ENCODE measurements at places on chromosomes 7 and 10.

GRCh38 chr7:12133865-12134264 lies 77.2 kb upstream of the TMEM106B start:
- DNase-seq = no peak

DNA sequence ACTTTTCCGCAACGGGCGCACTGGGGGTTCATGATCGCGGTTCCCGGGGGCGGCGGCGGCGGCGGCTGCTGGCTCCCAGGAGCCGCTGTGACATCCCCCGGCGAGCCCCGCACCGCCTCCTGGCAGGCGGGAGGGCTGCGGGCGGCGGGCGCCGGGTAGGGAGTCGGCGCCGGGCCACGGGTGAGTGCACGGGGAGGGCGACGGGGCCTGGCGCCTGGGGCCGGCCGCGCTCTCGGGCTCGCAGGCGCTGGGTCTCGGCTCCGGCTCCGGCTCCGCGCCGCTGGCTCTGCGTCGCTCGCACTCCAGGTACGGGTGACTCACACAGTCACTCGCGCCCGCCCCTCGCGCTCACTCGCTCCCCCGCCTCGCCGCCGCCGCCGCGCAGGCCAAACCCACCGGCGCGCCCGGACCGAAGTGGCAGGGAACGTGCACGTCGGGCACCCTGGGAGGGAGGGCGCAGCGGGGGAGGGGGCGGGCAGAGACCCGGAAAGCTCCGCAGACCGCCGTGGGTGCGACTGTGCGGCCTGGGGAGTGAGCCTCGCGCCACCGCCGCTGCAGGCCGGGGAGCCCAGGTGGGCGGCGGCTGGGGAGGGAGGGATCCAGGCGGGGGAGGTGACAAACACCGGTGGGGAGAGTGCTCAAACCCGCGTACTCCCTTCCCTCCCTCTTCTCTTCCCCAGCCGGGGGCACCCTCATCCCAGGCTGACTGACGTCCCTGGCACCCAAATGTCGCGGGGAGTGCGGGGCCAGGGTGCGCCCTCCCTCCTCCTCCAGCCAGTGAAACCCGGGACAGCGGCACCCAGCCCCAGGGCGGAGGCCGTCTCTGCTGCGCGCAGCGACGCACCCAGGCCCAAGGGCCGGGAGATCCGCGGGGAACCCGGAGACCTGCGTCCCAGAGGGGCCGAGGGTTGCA lies 276.9 kb upstream of the NEBL start:
- peak; percentile 20 for DNase-seq

- peak; percentile 76 for DNase-seq
Observed at GRCh38 chr10:3048119-3049019, 19.0 kb upstream of the PFKP start.

DNA sequence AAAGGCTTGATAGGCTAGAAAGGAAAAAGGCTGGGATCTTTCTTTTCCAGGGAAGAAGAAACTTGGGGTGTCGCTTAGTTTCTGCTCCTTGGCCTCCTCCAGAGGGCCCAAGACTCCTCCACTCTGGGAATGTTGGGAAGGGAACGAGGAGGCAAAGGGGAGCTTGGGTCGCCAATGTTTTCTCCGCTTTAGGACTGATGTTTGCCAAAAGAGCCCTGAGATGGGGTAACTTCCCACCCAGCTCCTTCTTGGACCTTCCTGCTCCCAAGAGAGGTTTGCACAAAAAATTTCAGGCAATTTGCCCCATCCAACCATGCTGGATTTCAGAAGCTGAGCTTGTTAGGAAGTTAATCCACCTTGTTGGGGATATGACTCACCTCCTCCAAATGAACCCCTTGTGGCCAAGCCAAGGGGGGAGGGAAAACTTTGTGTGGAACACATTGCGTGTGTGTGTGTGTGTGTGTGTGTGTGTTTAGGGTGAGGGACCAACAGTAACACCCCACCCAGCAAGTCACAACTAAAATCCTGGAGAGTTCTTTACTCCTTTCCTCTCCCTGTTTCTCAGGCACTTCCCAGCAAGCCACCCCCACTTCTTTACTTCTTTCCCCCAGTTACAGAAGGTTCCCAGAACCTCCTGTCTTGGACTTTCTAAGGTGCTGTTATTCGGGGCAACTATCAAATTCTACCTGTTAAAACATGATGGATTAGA lies 8.7 kb upstream of the HOXA2 start:
- no peak for DNase-seq

DNA sequence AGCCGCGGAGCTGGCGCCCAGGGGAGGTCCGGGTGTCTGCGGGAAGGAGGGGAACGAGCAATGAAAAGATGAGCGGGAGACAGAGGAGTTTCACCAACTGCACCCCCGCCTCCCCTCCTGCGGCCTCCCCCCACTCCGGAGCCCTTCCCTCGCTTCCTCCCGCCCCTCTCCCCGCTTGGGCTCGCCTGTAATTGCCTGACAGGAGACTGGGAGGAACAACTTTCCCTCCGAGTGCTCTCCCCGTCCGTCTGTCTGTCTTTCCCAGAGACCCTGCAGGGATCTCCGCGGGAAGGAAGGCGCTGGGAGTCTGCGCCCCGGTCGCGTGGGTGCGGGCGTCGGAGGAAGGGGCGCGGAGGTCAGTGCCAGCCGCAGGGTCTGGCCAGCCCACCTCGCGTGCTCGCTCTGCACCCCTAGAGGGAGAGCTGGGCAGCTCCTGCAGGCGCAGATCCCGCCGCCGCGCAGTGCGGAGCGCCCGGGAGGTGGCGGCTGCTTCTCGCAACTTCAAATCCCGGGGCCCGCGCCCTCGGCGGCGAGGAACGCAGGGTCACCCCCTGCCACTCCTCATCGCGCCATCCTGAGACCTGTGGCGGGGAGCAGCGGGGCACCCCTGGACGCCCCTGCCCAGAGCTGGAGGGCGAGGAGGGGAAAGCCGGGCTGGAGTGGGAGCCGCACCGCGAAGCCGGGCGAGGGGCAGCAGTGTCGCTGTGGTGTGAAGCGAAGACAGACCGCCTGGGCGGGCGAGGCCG lies 511 bp upstream of the NRP1 start:
- peak; percentile 96 for DNase-seq

DNA sequence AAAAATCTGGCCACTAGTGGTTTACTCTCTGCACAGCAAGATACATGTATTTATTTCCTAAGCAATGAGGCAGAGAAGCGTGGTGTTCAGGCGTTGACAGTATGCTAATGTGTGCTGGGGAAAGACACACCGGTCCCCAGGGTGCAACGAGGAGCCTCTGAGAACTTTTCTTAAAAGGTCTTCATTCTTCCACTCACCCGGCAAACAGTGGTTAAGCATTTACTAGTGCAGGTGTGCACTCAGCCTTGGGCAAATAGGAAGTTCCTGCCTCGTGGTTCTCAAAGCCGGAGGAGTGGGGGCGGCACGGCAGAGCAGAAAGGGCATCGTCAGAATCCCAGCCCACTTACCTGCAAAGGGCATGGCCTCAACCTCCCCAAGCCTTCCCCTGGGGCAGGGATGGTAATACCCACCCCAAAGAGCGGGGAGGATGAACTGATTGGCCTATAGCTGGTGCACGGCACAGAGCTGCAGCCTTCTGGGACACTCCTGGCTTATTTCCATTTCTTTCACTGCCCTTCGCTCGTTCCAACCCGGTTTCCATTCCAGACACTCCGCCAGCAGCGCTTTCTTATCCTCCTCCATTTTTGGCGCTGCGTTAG lies 184.3 kb upstream of the CTBP2 start:
- no peak for DNase-seq

DNA sequence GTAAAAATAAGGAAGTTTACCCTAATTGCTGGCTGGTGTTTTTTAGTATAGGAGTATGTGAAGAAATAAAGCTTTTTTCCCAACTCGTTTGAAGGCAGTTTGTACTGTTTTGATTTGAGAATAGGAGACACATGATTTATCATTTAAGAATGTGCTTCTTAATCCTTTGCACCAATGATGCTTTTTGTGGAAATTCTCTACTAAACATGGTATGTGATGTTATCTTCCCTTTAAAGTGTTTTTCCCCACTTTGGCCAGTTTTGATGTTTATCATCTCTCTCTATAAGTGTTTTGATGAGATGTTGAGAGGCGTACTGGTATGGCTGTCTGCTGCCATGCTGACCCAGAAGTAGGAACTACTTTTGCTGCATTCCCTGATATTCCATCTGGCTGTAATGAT lies 85.1 kb downstream of the SUGCT start:
- peak; percentile 70 for DNase-seq

- no peak for DNase-seq
Observed at GRCh38 chr7:2354939-2355704, 495 bp downstream of the EIF3B start.

DNA sequence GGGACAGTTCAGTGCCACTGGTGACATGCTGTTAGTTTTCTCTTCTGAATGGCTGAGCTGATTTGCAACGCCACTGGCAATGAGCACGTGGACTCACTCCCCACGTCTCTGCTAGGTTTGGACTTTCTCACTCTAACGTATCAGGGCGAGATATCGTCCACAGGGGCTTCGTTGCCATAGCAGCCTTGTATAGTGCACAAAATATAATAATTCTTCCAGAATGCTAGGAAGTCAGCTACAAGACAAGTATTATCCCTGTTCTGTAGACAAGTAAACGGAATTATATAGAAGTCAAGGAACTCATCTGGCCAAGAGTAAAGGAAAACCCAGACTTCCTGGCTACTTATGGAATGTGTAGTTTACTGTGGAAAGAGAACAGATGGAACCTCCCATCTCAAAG lies 226.8 kb downstream of the ARHGAP21 start:
- DNase-seq = no peak

DNA sequence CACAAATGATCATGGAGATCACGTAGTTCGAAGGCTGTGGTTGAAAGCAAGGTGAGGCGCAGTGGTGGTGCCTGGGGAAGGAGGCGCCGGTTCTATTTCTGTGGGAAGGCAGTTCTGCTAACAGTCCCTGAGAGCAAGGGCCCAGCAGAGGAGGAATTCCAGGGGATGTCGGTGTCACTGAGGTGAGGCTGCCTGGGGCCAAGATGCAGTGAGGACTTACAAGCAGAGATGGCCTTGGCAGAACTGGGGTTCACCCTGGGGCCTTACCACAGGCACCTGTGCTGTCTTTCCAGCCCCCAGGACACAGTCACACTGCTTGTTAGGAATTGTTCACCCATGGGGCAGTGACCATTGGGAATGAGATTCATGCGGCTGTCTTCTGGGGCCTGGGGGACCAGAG lies 26.7 kb downstream of the GBX1 start:
- DNase-seq = no peak

DNA sequence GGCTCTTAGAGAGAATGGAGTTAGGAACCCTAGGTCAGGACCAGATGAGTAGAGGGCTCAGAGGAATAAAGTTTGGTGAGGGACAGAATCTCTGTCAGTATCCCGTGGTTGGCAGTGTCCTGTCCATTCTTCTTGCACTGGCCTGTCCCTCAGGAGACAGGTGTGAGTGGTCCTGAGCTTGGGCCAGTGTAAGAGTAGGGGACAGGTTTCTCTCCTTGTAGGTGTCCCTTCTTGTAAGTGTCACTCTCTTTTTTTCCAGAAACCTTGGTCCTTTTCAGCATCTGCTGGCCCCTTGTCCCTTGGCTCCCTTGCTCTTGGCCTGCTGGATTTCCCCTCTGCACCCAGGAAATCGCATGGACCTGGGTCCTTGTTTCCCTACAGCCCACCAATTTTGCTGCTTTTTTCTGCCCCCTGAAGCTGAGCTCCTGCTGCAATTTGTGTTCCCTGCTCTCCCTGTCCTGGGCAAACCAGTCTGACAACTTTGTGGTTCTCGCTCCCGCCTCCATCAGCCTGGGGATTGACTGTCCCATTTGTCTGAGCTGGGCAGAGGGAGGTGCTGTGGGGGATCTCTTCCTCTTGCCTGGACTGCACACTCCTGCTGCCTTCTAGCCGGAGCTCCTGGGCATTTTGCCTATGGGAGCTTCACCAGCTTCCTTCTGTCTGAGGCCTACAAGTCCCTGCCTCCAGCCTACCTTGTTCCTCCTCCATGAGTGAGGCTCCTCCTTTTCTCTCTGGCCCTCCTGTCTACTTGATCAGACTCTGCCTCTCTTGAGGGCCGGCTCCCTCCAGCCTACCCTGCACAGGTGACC lies 6.5 kb downstream of the TSPAN14 start:
- peak; percentile 39 for DNase-seq

- no peak for DNase-seq
Observed at GRCh38 chr10:31876652-31877352, 51.8 kb downstream of the ARHGAP12 start.
